ENCODE measurements at places on chromosomes 2 and 18.

GRCh38 chr18:73189718-73190117, 321.9 kb upstream of the NETO1 start:
- H3K27me3 ChIP-seq = no peaks in the 10 kb centered on the region
- H3K36me3 ChIP-seq = no peaks in the 10 kb centered on the region
- H3K27ac ChIP-seq = no peak overlapping the region
- H3K4me1 ChIP-seq = no peaks in the 10 kb centered on the region
- no peak overlapping the region for H3K4me3 ChIP-seq
- DNase-seq = no peak

- no peaks in the 10 kb centered on the region for H3K4me1 ChIP-seq
- H3K27ac ChIP-seq = no peak overlapping the region
- peaks cover 16% of the 10 kb centered on the region for H3K36me3 ChIP-seq
Observed at GRCh38 chr2:19982268-19982667, 7.6 kb downstream of the WDR35 start.

DNA sequence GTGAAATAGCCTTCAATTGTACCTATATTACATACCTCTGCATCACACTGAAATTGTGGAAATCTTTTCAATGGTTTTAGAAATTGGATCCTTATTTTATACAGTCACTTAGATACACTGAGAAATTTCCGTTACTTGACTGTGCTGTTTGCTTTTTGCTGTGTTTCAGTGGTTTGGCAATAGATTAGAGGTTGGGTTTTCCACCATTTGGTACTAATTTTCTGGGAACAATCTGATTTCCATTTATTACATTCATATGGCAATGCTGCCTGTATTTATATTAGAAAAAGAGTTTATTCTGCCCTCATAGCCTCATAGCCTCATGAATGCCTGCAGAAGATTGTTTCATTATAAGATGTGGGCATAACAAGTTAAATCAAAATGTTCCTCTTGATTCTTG, 285.0 kb downstream of the GULP1 start:
- no peaks in the 10 kb centered on the region for H3K36me3 ChIP-seq
- DNase-seq = no peak
- H3K27ac ChIP-seq = no peak overlapping the region
- H3K4me1 ChIP-seq = no peaks in the 10 kb centered on the region

DNA sequence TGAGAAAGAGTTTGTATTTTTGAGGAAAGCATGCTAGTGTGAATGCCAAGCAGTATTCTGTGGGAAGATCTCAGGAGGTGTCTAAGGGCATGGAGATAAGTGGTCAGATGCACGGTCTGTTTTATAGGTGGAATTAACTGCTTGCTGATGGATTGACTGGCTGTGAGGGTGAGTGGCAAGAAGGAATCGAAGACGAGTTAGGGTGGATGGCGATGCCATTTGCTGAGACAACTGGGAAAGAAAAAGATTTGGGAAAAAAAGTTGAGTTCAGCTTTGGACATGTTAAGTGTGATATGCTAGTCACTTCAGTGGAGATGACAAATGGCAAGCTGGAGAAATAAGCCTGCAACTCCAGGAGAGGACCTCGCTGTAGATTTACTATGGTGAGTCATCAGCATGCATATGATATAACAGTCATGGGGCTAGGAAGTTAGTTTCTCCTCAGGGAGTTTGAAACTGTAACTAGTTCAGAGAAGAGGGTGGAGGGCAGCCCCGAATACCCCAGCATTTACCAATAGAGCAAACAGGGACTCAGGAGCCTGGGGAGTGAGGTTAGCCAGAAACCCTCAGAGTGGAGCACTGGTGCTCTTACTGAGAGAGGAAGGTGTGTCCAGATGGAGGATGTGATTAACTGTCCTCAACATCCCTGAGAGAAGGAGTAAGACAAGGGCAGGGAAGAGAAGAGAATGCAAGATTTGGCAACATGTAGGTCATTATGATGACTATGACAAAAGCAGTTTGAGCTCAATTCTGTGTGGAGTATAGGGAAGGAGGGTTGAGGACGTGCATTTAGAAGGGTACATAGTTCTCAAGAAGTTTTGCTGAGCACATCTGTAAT, 2.0 kb upstream of the HK2 start:
- H3K36me3 ChIP-seq = no peaks in the 10 kb centered on the region
- H3K4me3 ChIP-seq = no peak overlapping the region
- no peak overlapping the region for H3K27ac ChIP-seq
- no peak for DNase-seq
- peaks cover 10% of the 10 kb centered on the region for H3K27me3 ChIP-seq

DNA sequence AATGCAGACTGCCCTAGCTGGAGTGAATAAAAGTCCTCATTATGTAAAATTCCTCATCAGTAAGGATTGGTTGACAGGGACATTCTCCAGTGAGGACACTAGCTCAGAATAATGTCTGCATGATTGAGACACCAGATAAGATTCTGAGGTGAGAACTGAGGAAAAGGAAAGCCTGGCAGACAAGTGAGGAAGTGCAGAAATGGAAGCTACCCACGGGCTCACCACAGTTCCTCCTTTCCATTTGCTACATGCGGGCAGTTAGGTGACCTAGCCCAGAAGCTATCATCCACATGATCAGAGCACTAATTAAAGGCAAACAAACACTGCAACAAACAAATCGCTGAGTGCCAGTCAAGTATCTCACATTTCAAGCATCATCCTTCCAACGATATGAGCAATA, 27.7 kb downstream of the NETO1 start:
- no peak for DNase-seq
- H3K4me1 ChIP-seq = no peaks in the 10 kb centered on the region
- no peaks in the 10 kb centered on the region for H3K36me3 ChIP-seq

Data from natural killer cell (primary cell).